Panc1 (cell line): ENCODE measurements at places on chromosomes 12 and 14.

DNA sequence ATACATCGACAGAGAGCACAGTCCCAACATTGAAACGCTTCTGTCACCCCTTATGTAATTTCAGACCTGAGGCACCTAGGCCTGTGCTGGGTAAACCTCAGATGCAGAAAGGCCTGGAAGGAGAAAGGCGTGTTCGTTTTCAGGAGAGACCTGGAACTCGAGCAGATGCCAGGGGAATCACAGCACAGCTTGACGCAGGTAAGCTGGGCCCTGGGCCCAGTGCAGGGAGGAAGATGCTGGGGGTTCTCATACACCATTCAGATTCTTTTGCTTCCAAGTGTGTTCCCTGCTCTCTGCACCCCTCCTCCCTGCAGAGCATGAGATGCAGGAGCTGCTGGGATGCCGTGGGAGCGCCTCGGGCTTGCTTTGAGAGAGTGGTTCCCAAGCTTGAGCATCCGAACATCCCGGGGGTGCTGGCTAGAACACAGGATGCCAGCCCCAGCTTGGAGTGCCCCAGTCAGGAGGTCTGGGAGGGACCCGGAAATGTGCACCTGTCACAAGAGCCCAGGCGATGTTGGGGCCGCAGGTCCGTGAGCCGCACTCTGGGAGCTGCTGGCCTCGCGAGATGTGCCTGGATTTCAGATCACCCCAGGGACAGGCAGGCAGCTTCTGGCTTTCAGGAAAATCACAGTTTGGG, 35.9 kb downstream of the FZD10 start:
- DNase-seq = no peak

DNA sequence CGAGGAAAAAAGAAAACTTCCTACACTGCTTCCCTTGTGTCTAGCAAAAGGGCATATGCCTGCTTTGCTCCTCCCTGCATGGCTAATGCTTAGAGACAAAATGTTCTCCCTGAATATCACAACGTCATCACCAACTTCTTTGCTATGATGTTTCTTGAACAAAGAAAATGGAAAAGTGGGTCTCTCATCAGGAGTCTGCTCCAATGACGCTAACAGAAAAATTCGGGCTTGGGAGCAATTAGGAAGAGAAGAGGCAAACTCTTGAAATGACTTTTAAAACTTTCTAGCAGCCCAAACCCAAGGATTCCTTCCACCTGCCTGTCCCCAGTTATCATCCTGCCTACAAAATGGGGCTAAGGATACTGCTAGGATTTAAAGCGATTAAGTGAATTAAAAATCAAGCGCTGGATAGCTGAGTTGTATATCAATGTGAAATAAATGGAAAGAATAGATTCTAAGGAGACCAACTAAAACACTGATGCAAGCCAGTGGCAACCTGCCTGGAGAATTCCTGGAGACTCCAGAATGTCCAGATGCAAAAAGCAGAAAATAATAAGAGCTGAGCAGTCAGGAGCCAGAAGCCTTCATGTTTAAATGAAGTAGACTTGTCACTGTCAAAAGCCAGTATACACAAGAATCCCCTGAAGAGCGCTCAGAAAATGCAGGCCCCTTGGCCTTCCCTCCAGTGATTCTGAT, 183.8 kb downstream of the DPF3 start:
- no peak for DNase-seq

- no peak for DNase-seq
Measured at GRCh38 chr12:50711121-50711520, 52.8 kb upstream of the ATF1 start.

GRCh38 chr12:132502149-132502881, 12.4 kb downstream of the FBRSL1 start:
- DNase-seq = no peak

DNA sequence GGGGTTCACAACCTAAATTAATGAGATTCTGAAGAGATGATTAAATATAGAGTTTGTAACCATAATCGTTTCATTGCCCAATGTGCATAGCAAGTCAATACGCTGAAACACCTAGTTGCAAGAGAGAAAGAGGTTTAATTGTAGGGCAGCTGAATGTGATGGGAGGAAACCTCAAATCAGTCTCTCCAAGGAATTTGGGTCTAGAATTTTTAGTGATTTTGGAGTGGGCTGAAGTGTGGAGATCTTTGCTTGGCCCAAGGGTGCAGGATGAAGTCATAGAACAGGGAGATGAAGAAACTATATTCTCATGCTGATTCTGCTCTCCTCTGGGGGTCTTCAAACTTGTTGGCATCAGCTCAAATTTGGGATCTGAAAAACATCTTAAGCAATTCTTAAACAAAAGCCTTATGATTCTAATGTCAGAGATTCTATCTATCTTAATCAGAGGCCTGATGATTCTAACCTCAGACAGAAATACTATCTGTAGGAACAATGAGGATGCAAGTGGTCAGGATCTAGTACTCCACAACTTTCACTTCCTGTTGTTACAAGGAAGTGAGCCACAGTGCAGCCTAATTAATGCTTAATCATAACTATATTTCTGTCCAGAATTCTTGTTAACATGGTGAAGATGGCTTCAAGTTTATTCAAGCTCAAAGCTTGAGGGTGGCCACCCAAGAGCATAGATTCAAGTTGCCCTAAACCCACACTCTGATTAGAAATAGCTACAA, 80.2 kb upstream of the FUT8 start:
- no peak for DNase-seq

- DNase-seq = no peak
Measured at GRCh38 chr14:71261206-71261605, 353.9 kb downstream of the PCNX1 start.

DNA sequence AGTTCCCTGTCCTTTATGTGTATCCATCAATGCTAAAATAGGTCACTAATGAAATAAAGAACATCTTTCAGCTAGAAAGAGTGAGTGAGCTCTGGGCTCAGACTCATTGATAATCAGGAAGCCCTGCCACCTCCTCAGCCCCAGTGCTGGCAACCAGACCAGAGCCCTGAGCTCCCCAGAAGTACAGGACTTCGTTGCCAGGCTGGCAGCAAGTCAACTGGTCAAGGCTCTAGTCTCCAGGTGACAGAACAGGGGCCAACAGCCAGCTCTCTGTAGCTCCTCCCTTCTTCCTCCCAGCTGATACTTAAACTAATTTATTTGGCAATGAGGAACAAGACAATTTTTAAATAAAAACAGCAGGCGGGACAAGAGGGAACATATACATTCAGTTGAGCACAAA, 145.3 kb downstream of the EGLN3 start:
- DNase-seq = no peak

- DNase-seq = no peak
Measured at GRCh38 chr14:105841022-105842009, 314.9 kb downstream of the TMEM121 start.

DNA sequence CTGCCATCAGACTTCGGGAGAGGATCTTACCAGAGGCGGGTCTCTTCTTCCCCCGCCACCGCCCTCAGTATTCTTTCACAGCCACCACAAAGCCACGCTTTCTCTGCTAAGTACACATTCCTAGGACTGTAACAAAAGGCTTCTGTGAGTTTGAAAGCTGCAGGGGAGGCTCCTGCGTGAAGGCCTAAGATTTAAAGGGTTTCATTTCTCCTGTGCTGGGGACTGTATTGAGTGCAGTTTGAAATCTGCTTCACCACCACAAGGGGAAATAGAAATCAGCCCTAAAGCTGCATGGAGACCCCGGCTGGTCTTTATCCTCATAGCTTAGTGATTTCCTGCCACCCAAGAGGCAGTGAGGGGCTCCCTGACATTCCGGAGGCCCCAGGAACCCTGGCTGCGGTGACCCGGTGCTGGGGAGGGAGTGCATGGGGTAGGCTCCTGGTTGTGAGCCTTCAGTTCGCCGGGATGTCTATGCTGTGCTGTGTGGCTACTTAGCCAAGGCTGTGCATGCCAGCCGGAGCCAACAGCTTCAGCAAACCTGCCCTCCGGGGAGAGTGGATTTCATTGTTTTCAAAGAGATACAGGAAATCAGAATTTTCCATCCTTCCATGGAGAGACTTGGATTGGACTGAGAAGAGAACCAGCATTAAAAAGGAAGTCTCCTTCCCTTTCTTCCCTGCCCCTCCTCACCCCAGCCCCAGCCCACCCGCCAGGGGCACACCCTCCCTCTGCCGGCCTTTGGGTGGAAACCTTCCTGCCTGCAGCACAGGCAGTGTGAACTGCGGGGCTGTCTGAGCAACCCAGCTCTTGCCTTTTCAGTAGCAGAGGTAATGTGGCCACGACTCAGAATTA, 163.3 kb downstream of the ETV6 start:
- no peak for DNase-seq

DNA sequence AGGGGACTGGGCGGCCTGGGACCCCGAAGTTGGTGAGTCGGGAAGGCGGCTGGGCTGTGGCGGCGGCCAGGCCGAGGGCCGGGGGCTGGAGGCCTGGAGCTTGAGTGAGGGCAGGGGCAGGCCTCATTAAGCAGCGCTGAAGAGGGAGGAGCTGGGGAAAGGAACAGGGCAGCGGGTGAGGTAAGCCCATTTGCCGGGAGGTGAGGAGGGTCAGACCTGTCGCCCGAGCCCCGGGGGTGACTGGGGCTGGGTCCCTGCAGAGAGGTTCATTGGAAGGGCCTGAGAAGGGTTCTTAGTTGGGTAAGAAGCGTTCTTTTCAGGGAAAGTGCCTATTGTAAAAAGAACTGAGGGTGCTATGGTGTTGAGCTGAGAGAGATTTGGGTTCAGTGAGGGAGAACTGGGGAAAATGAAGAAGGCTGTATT, 441 bp downstream of the RAB5B start:
- DNase-seq = no peak

DNA sequence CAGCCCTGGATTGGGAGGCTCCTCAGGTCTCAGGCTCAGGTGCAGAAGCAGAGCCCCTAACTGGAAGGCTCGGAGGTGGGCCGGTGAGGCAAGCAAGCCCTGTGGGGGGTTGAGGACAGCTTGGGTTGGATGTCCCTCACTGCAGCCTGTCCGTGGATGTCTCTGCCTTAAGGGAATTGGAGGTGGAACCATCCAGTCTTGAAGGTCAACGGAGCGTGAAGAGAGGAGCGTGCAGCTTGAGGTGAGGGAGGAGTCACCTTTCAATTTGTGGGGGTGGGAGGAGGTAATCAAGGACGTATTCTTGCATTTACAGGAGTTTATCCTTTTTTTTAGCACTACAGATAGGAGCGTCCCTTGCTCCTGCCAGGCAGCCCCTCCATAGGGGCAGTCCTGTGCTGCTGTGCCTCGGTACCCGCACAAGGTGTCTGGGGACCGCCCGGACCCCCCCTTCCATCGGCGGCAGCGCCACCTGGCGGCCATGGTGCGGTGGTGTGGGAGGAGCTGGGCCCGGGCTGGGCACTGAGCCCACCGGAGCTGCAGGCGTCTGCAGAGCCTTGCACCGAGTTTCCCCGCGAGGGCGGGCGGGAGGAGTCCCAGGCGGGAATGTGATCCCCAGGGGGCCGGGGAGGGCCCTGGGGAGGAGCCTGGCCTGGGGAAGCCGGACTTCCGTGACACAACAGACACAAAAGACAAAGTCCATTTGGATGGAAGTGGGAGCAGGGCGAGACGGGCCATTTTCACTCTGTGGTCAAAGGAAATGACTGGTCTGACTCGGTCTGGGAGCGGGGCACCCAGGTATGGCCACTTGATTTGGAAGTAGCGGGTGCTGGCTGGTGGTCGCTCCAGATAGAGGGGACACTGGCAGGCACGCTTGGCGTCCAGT, 864 bp downstream of the DNAJC22 start:
- DNase-seq = no peak

- DNase-seq = no peak
Measured at GRCh38 chr14:54488318-54488645, 498 bp downstream of the GMFB start.

DNA sequence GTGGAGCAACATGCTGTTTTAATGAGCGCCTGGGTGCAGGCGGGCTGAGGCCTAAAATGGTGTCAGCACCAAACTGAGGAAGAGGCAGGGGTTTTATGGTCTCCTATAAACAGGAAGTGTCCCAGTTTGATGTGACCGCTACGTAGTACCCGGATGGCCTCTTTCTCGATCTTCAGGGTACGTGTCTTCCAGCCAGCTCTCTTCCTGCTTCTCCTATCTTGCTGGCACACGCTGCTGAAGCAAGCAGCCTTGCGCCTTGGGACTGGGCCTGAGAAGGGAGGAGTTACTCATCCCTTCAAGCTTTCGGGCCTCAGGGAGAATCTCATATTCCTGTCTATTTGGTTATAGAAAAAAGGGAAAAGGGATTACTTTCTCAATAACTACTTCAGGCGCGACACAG, 28.2 kb upstream of the RNASE1 start:
- no peak for DNase-seq

- no peak for DNase-seq
Measured at GRCh38 chr12:51428256-51428655, 3.6 kb downstream of the SLC4A8 start.

DNA sequence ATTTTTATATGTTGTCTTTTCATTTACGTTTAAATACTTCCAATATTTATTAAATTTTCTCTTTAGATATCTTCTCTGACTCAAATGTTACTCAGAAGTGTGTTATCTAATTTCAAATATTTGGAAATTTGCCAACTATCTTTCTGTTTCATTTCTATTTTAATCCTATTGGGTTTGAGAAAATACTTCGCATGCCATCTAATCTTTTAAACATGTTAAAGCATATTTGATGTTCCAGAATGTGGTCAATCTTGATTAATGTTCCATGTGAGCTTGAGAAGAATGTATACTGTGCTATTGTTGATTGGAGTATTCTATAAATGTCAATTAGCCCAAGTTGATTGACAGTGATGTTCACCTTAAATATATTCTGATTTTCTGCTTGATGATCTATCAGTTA, 11.9 kb upstream of the DCN start:
- DNase-seq = no peak

GRCh38 chr14:33347796-33348195, 409.1 kb downstream of the NPAS3 start:
- DNase-seq = no peak

GRCh38 chr14:75968456-75968855, 13.3 kb downstream of the TGFB3 start:
- no peak for DNase-seq

DNA sequence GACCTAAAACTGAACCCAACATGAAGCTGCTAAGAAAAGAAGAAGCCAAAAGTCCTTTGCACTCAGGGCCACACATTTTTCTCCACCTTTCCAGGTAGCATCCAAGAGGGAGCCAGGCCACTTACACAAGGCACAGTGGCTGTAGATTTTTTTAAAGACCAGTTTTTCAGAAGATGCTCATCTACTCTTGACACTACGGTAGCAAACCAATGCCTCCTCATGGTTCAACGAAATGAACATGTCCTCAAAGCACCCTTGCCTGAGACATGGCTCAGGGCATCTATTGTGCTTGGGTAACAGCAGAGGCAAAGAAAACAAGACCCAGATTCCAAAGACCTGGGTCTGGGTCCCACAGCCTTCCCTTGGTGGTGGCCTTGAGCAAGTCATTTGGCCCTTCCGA, 22.3 kb downstream of the PRIMA1 start:
- DNase-seq = no peak

GRCh38 chr12:131620520-131620919, 90.4 kb upstream of the SFSWAP start:
- DNase-seq = no peak

- no peak for DNase-seq
Measured at GRCh38 chr14:89429199-89430181, 12.5 kb upstream of the FOXN3 start.

DNA sequence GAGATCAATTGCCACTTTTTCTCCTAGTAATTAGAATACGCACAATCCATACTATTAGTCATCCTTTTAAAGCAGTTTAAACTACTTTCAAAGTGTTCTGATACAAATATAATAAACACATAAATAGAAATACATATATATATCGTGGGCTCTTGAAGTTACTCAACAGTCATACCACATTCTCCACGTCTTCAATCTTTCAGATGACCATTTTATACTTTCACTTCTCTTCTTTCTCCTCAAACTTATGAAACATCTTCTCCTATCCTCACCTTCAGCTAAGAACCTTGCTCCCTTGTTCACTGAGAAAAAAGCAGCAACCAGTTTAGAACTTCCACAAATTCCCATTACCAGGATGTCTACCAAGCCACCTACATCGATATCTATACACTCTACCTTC, 19.2 kb downstream of the CEP290 start:
- no peak for DNase-seq
